ENCODE measurements at places on chromosomes 6 and 20.

DNA sequence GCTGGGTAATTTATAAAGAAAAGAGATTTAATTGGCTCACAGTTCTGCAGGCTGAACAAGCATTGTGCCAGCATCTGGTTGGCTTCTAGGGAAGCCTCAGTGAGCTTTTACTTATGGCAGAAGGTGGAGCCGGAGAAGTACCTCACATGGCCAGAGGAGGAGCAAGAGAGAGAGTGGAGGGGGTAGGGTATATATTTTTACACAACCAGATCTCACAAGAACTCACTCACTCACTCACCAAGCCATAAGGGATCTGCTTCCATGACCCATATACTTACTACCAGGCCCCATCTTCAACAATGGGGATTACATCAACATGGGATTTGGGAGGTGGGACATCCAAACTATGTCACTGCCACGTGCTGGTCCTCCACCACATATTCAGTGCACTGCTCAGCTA lies 152.6 kb upstream of the PRND start:
- DNase-seq = no peak

DNA sequence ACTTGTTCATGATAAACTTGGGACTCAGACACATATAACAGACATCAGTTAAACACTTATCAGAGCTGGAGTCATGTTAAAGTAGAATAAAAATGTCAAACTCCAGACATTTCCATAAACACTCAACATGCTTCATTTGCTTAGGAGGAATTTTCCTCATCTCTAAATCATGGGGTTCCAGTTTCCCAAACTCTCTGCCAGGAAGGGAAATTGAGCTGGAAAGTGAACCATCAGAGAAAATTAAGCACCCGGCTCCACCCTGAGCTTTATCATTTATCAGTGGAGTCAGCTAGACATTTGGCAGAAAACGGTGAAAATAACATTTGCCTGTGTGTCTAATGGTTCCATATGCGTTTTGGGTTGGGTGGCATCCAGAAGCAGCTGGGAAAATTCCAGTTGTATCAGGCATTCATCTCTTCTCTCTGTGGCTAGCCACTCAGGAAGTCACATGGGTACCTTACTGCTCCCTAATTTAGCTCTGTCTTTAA lies 25.3 kb upstream of the ZNFX1 start:
- DNase-seq = no peak

DNA sequence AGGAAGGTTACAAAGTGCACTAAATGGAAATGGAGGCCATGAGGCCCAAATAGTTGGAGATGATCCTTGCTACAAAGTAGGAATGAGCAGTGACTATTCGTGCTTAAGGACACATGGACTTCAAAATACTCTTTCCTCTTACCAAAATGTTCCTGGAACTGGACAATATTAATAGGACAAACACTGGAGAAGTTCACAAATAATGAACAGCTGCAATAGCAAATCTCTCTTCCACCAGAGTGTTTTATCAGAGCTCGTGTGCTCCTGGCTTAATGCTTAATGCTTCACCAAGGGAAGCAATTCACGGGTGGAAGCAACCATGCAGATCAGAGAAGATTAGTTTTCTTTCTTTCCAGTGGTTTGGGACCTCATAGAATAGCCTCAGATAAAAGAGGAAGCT lies 435.4 kb downstream of the BCKDHB start:
- no peak for DNase-seq

DNA sequence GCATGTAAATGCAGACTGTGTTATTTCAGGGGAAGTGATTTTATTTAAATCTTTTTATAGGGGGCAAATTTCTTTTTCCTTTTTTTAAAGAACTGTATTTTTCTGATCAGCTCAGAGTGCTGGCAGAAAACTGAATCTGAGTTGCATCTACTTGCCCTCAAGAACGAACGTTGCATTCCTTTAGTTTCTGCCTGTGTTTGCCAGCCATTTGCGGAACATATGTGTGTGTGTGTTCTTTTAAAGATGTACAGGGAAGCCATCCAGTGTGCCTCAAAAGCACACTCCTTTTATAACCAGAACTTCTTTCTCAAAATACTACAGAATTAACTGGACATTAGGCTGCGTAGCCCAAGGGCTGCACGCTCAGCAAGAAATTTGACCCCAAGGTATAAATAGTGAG lies 25.8 kb upstream of the INSM1 start:
- DNase-seq = no peak

DNA sequence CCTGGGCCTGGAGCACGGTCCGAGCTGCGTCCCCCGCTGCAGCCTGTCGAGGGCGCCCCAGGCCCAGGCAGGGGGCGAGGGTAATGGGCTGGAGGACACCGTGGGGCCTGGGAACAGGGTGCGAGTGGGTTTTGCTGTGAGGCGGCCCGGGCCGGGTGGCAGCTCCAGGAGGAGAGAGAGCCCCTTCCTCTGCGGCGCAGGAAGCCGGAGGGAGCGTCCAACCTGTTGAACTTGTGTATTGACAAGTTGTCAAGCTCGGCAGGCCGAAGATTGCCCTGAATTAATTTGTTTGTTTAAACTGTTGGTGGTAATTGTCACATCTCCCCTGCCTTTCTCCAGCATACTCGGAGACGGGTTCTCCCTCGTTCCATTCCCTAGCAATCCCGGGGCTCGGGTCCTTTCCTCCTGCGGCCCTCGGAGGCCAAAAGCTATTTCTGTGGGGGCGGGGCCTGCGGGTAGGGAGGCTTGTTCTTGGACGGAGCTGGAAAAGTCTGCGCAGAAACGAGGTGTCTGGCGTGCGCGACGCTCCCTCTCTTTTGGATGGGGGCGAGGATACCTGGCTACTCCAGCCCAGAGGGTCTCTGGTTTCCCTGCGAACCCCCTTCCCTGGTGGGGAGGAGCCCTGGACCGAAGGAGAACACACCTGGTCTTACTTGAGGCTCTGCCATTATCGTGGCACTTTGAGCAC lies 9.9 kb downstream of the NR2E1 start:
- no peak for DNase-seq

DNA sequence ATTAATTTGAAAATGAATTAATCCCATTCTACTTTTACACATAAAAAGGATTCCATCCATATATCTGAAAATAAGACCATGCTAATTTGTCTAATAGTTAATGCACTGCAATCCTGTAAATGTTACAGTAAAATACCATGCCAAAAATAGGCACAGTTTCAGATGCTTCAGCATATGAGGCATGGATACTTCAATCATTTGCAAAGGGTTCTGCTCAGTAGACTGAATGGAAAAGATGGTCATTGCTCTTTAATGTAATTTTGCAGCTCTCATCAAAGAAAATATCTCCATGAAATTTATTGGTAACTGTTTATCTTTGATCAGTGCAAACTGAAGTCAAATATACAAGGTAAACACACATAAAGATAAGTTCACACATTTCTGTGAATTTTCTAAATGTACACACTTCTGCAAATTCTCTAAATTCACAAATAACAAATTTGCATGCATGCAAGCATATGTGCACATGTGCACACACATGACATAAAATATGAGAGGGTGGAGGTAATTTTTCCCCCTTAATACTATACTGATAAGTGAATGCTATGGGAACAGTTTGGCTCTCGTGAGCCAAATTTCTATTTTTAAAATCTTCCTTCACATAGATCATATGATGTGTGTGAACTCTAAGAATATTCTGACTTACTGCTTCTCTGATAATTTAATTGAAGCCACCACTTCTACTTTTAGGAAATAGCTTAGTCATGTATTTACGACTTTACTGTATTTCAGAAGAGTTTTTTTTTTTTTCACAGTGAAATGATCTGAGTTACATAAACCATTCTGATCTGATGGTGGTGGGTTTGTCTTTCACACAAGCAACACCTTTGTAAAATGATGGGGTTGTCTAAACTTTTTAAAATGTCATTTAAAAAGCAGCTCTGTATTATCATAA lies 996.8 kb upstream of the CITED2 start:
- DNase-seq = no peak

DNA sequence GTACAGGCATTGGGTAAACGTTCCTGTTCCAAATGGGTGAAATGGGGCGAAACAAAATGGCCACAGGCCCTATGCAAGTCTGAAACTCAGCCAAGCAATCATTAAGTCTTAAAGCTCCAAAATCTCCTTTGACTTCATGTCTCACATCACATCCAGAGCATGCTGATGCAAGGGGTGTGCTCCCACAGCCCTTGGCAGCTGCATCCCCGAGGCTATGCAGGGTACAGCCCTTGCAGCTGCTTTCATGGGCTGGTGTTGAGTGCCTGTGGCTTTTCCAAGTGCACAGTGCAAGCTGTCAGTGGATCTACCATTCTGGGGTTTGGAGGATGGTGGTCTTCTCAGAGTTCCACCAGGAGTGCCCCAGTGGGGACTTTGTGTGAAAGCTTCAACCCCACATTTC lies 270.0 kb upstream of the CDYL start:
- no peak for DNase-seq

GRCh38 chr20:47127999-47128398 lies 228.5 kb downstream of the ZMYND8 start:
- DNase-seq = no peak

DNA sequence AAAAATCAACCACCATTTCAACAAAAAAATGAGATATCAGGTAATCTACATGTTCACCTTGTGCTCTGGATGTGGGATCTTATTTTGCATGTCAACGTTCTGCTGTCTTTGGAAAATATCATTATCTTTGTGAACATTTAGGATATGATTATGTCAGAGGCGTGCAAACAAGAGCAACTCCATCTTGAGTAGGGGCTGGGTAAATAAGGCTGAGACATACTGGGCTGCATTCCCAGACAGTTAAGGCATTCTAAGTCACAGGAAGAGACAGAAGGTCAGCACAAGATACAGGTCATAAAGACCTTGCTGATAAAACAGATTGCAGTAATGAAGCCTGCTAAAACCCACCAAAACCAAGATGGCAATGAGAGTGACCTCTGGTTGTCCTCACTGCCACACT lies 28.8 kb upstream of the ZBTB24 start:
- DNase-seq = no peak

GRCh38 chr6:14190191-14190928 lies 72.8 kb downstream of the CD83 start:
- no peak for DNase-seq

DNA sequence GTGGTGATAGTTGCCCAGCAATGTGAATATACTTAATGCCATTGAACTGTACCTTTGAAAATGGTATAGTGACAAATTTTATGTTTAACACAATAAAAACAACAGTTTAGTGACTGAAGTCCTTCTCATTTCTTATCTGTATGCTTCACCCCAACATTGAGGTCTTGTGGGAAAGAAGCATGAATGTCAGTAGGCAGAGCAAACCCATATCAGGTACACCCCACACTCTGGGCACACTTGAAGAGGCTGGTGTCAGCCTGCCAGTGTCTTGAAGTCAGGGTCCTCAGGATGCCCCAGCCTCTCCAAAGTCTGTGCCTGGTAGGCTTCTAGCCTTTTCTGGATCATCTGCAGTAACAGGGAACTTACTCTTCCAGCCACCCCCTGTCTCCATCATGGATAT lies 51.2 kb downstream of the CD164 start:
- DNase-seq = no peak

DNA sequence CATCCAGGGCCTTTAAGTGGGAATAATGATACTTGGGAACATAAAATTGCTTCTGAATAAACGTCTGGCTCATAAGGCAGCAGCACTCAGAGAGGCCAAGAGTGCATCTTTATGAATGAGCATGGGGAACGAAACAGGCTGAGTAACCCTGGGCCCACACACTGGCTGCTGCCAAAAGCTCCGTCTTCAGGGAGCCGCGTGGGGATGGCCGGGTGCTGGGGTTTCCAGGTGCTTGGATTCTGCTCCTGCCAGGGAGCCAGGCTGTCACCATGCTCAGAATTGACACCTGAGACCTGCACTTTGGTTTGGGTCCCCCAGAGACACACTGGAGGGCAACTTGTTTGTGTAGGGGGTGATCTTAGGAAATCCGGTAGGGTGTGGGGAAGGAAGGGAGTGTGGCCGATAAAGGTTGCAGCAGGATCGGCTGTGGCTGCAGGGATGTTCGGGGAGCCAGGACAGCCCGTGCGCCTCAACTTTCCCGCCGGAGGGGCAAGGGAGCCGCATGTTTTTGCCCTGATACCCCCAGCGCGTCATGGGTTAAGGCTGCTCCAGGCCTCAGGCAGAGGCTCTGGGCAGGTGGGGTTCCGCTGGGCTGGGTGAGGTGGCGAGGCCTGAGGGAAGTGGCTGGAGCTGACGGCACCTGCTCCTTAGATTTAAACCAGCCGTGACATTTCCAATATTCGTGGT lies 101.8 kb downstream of the YTHDF1 start:
- DNase-seq = no peak

DNA sequence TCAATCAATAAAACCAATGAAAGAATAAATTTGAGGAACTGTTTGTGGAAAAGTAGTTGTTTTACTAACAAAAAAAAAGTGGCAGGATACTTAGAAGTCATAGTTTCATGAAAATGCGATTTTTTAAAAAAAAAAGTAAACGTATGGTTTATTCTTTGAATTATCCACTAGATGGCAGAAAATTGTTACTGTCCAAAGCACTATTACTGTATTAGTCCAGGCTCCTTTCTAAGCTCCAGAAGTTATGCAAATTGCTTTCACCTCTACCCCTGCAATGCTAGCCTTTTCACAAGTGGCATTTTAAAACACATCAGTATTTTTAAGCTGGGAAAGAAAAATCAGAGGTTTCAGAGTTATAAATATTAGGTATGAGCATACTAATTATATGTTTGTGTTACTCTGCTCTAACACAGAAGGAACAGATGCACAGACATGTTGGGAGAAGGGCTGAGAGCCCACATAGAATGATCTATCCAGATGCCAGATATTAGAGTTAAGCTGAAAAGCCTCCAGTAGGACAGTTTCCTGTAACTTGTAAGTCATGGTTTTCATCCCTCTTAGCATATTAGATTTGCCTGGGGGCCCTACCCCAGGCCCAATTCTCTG lies 63.9 kb downstream of the FHL5 start:
- DNase-seq = peak; percentile 21

GRCh38 chr20:41017448-41018042 lies 11.1 kb upstream of the TOP1 start:
- peak; percentile 34 for DNase-seq

- DNase-seq = no peak
Observed at GRCh38 chr6:146498309-146498708, 45.3 kb upstream of the RAB32 start.

- DNase-seq = no peak
Observed at GRCh38 chr20:10489853-10490252, 54.7 kb downstream of the SLX4IP start.

- DNase-seq = no peak
Observed at GRCh38 chr6:113526995-113527394, 330.1 kb upstream of the MARCKS start.

GRCh38 chr20:59466107-59466815 lies 138.1 kb upstream of the PHACTR3 start:
- DNase-seq = no peak

DNA sequence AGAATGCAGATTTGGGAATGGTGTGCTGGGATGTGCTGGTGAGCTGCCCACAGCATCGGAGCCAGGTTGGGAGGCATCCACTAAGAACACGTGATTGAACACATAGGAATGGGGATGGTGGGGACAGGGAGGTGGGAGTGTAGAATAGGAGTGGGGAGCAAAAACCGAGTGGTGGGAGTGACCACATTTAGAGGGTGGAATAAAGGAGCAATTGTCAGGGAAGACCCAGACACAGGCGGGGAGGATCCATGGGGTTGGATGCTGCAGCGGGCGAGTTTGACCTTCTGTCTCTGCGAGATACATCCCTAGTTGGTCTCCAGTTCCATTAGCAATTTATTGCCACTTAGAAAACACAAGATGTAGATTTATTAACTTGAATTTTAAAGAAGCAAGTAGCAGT lies 4.7 kb downstream of the NAA20 start:
- no peak for DNase-seq

GRCh38 chr6:7301702-7302101 lies 11.3 kb downstream of the SSR1 start:
- no peak for DNase-seq

GRCh38 chr6:91824331-91824730 lies 1237.5 kb upstream of the MAP3K7 start:
- no peak for DNase-seq

Measured in HepG2 (cell line).